Hematopoietic multipotent progenitor cell treated with erythropoietin and hydrocortisone succinate and interleukin-3 and kit ligand, for 8 days (in vitro differentiated cells): ENCODE measurements at places on chromosomes 6 and 20.

DNA sequence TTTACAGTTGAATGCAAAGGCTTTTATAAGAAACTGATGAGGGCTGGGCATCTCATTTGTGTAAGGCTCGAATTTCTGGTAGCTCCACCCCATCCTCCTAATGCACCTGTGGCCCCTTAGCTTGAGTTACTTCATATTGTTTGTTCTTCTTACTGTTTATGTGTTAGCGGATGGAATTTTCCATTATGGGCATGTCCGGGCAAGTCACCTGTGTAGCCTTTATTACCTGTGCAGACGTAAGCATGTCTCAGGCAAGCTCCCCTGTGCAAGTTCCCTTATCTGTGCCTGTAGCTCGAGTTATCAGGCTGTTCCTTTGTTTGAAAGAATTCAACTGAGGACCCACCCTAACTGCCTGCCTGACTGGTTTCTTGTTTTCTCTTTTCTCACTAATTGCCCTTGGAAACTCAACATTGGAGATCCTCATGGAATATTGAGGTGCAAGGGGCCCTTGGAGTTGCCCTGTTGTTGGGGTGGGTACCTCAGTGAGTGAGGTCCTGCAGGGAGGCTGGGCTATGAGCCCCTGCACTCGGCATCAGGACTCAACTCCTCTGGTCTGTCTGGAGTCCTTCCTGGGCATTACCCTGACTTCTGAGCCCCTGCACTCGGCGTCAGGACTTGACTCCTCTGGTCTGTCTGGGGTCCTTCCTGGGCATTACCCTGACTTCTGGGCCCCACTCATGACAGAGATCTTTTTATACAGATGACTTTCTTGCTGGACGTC, 207.9 kb upstream of the SULF2 start:
- no peak for DNase-seq

DNA sequence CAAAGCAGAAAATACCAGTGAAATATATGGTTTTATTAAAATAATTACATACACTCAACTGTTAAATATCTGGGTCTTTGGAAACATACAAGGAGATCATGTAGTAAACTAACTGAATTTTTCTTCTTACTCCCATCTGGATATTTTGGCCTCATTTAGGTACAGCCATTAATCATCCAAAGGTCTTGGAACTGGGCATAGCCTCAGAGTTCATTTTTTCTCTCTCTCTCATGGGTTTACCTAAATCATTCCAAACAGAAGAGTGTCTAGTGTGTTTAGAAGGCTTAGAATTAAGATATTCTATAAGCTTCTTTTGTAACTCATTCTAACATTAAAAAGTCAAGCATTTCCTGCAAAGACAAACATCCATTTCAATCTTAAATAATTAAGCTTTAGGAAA, 79.4 kb downstream of the HMGCLL1 start:
- DNase-seq = no peak

DNA sequence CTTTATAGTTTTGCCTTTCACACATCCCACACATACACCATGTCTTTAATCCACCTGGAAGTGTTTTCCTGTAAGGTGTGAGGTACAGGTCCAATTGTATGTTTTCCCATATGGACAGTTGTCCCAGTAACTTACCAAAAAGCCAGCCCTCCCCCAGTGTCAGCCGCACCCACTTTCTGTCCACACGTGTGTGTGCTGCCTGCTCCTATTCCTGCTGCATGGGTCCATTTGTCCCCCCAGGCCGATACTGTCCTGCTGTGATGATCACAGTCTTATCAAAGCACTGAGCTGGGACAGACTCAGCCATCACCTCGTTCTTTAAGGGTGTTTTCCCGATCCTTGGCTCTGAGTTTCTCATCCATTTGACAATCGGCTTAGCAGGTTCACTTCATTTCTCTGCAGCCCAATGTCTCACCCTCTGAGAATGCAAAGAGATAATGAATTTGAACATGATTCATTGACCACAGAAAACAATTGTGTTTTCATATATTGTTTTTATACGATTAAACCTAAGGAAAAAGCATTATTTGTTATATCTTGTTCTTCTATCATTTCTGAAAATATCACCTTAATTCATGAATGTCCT, 9.6 kb downstream of the VSX1 start:
- DNase-seq = no peak

DNA sequence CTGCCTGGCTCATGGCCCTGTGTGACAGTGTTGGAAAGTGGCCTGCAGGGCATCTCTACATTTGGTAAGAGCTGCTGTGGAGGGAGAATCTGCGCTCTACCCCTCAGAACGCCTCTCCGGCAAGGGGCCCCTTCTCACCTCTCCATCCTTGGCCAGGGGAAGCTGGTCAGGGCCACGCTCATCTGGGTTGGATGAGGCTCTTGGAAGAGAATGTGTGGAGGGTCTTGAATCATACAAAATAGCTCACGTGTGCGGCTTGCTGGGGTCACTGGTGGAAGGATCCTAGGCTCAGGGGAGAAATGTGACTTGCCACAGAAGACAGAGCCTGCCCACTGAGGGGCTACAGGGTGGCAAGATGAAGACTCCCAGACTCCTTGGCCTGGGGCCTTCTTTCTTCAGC, 105.0 kb downstream of the SCML4 start:
- DNase-seq = no peak

DNA sequence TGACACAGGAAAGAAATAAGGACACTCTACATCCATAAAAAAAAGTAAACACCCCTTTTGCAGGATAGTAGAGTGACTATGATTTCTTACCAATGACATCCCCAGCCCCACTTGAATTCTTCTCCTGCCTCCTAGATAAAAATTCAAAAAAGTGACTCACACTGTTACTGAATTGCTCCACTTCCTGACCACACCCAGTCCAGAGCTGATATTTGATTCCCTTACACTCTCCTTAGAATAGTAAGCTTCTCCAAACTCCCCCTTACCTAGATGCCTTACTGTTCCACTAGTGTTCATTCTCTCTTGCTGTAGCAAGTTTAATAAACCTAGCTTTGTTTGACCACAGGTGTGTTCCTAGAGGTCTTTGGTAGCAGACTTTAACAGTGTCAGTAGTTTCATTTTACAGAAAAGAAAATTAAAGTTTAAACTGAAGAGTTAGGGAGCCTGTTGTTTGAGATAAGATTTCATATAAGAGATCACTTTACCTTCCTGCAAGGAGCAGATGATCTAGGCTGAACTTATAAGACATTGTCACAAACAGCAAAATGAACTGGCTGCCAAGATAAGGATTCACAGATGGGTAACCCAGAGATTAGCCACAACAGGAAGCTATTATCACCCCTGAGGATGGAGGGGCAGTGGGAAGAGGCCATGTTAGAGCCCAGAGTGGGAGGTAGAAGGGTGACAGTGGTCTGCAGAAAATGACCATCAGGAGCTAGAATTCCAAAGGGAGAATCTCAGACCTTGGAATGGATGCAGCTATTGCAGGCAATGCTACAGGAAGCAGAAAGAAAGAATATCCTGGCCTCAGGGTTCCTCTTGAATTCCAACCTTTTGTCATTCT, 28.4 kb upstream of the BTN3A2 start:
- peak; percentile 88 for DNase-seq

DNA sequence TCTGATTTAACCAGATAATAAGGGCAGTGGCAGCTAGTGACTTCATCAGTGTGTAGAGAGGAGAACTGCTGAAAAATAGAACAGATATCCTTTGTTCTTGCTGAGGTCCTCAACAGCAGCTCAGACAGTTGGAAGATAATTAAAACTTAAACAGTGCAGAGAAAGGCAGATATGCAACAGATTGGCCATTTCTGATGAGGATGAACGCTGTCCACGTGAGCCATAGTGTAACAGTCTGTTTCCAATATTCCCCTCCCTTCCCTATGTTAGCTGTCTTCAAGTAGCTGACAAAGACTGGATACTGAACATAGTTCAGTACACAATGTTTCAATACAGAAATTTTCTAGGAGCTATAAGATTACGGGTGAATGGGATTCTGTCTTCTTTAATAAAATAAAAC, 291.4 kb downstream of the BTBD9 start:
- DNase-seq = no peak

DNA sequence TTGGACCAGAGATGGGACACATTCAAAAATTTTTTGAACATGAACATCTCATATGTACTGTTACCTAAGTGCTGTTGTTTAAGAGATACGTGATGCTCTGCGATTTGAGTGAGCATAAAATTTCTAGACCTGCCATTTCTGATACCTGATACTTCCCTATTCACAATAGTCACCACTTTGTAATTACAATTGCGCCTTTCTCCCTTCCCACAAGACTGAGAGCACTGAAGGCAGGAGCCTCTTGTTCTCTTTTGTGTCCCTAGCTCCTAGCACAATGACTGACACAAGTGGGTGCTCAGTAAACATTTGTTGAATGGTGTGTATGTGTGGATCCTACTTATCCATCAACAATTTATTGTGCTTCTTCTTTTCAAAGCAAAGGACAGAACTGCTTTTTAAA, 92.8 kb upstream of the TMEM30A start:
- DNase-seq = no peak

- DNase-seq = no peak
Measured at GRCh38 chr6:90820436-90820835, 233.6 kb upstream of the MAP3K7 start.

DNA sequence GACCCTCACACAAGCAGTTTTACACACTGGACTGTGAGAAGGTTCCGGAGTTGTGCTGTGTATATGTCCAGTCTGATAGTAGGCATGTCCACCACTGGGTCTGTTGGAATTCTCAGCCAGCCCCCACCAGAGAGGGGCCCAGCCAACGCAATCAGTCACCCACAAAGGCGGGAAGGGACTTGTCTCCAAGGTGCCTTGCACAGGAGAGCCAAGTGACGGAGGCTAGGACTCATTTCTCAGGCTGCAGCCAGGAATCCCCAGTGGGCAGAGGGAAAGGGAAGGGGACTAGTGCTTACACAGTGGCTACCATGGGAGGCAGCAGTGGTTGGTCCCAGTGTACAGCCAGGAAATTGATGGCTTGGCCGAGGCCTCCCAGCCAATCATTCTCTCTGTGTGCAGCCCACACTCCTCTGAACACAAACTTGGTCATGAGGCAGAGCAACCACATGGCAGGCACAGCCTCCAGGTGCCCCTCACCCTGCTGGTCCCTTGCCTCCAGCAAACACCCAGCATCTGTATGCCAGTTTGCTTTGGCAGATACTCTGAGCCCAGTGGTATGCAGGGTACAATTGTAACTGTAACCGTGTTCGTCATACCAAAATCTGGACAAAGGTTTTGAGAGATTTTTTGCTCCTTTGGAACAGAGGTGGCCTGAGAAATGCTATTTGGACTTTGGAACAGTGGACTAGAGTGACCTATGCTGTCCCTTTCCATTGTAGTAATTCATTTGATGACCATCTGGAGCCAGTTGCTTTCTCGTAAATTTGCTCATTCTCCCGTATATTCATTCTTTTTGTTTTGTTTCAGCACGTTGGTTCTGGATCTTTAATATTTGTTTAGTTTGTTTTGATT, 72.9 kb upstream of the MYL9 start:
- no peak for DNase-seq

DNA sequence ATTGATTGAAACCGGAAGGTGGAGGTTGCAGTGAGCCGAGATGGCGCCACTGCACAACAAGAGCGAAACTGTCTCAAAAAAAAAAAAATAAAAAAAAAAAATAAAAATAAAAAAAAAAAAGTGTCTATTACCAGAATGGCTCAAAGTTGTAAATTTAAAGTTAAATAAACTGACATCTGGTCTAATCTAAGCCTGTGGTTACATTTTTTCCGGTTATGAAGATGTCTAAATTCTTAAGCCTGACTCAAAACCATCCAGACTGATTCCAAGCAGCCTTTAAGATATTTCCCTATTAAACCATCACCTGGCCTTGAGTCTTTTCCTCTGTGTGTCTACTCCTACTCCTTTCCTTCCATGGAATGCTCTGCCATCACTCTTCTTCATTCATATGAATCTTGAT, 371.7 kb upstream of the RUNX2 start:
- DNase-seq = no peak

DNA sequence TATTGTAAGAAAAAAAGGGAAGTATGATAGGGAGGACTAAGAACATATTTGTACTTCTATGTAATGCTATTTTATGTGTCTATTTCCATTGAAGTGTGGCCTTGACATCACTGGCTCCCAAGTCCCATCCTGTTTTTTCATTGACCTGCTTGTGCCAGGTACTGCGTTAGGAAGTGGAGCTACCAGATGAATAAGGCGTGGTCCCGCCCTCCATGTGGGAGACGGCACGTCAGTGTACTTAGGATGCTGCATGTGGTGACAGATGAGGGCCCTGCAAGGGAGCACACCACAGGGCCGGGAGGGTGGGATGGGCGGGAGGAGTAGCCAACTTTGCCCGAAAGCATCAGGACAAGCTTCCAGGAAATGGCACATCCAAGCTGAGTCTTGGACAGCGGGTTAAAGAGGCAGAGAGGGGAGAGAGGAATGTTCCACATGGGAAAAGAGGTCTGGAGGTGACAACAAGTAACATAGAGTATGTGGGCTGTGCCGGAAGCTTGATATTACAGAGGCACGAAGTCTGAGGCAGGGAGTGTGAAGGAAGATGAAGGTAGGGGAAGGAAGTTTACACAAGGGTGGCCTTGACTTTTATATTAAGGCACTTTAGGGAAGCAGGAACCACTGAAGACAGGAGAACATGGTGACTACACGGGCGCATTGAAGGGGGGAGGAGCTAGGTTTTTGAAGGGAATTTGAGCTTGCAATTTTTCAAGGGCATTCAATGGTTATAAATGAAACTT, 140.6 kb downstream of the MTHFD1L start:
- DNase-seq = no peak

DNA sequence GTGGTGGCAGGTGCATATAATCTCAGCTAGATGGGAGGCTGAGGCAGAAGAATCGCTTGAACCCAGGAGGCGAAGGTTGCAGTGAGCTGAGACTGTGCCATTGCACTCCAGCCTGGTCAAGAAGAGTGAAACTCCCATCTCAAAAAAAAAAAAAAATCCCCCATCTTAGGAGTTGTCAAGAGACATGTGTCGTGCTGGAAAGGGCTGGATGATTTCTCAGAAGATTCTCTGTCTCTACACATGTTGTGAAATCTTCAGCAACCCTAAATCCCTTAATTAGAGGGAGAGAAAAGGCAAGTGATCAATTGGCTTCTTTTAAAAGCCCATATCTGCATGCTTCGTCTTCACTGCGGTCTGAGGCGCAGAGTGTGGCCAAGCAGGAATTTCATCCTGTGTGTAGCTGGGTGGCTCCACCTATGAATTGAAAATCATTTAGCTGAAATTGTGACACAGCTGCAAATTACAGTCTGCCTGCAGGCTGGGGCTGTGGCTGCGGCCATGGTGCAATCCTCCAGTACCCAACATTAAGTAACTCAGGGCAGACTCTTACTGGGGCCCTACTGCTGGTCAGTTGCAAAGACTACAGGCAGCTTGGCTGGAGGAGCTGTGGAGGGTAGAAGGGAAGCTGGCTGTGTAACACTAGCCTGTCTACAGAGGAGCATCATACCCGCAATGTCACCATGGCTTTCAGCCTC, 3.2 kb upstream of the TGM3 start:
- peak; percentile 7 for DNase-seq
